Stimulated activated CD8-positive, alpha-beta memory T cell treated with anti-CD3 and anti-CD28 coated beads, Interleukin-7, amount 100 ng/mL, for 1 hour (primary cell): ENCODE measurements at places on chromosomes 13 and 19.

- DNase-seq, result no peak
Measured at GRCh38 chr13:27125357-27126282, 46.0 kb downstream of the USP12 start.

DNA sequence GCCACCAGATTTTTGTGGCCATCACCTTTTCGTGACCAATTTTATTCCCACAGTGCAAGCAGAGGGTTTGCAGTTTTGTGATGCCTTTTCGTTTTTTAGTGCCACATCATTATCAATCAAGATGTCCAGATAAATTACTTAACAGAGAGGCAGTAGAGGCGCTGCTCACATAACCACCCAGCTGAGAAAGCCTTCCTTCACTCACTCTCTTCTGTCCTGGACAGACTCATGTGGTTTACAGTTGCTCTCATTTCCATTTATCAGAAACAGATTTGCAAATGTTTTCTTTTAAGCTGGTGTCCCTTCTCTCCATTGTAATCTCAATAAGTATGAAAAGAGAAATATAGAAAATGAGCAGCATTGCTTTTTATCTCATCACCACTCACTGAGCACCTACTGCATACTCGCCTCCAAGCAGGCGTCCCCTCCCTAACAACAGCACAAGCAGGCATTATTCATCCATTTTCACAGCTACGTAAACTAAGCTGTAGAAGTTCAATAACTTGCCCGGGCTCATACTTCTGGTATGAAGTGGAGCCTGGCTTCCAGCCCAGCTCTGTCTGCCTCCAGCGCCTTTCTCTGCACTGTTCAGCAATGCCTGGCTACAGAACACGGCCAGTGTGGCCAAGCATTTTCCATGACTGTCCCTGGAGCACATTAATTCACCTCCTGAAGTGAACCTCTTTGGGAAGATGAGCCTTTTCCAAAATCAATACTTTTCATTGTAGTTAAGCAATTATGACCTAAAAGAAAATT lies 34.6 kb upstream of the KATNAL1 start:
- no peak for DNase-seq

GRCh38 chr13:65112531-65112941 lies 2117.6 kb downstream of the PCDH9 start:
- DNase-seq, result no peak

DNA sequence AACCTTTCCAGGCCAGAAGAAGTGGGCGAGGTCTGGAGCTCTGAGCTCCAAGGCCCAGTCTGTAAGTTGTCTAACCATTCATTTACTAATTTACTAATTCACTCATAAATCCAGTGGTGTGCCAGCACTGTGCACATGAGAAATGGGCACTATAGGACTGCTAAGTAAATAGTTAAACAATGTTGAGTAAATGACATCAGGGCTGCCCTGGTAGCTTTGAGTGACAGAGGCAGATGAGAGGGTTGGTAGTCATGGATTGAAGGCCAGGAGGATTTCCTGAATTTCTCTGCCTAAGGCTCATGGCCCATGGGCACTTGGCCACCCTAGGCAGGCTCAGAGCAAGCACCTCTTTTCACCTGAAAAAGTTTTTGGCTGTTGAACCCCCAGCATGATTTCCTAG lies 216.9 kb upstream of the RXFP2 start:
- no peak for DNase-seq

- DNase-seq, result no peak
Measured at GRCh38 chr13:30866677-30867076, 39.4 kb upstream of the MEDAG start.

DNA sequence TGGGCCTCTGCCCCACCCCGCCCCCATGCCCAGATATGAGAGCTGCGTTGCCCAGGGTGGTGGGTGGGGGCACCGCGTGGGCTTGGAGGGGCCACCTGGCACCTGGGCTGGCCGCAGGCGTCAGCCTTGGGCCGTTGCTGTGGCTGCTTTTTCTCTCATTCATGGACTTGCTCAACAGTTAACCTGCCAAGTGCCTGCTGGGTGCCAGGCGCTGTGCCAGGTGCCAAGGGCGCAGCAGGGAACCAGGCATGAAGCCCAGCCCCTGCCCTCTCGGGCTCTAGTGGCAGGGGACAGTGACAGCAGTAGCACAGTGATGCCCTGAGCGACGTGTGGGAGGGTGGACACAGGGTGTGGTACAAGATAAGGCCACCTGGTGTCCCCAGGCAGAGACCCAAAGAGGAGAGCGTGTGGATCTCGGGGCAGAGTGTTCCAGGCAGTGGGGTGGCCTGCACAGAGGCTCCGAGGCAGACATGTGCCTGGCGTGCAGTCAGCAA lies 28.1 kb downstream of the DHX34 start:
- DNase-seq, result no peak

GRCh38 chr19:38386971-38387549 lies 774 bp downstream of the GGN start:
- no peak for DNase-seq

DNA sequence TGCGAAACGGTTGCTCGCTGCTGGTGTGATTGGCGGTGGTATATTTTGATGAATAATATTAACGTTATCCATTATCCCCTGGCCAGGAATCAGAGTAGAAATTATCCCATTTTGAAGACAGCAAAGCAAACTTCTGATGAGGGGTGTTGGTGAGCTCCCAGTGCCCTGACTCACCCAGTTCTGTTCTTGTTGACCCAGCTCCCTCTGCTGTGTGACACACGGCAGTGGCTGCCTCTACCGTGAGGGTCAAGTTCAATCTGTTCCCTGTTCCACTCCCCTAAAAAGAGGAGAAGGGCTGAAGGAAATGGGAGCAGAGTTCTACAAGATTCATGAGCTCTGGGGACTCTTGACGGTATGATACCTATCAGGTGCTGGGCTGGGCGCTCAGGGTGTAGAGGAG lies 2.0 kb downstream of the CAMSAP3 start:
- no peak for DNase-seq

DNA sequence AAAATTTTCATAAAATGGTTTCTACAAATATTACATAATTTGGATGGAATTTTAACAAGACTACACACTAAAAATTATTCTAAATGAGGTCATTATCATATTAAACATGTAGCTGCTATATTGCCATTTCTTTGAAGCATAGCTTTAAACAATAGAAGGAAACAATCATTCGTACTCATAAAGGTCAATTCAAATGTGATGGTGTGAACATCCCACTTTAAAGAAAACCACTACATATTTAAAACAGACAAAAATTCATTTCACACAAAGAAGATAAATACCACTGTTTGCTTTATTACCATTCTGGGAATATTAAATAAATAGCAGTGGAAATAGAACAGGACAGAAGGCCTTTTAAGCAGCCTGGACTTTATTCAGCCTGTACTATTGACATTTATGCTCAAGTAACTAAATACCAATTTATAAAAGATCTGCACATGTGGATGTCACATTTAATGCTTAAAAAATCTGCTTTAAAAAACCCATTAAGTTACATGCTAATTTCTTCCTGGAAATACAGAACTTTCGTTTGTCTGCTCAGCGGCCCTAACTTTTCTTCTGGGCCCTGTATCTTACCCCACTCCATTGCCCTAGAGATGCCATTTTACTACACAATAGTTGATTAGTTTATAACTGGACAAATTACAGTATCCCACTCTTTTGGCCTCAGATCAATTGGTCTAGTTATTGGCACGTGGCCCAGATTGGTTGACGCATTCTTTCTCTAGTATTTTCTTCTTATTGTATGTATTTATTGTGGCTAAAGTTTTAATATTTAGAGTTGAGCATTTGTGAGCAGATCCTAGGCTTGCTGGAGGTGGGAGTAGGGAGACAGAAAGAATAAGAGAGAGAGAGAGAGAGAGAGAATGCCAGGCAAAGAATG lies 215.1 kb upstream of the SPRY2 start:
- no peak for DNase-seq

- no peak for DNase-seq
Measured at GRCh38 chr13:59468396-59468795, 695.3 kb downstream of the DIAPH3 start.

- DNase-seq, result no peak
Measured at GRCh38 chr19:19470579-19470978, 44.8 kb downstream of the TSSK6 start.

DNA sequence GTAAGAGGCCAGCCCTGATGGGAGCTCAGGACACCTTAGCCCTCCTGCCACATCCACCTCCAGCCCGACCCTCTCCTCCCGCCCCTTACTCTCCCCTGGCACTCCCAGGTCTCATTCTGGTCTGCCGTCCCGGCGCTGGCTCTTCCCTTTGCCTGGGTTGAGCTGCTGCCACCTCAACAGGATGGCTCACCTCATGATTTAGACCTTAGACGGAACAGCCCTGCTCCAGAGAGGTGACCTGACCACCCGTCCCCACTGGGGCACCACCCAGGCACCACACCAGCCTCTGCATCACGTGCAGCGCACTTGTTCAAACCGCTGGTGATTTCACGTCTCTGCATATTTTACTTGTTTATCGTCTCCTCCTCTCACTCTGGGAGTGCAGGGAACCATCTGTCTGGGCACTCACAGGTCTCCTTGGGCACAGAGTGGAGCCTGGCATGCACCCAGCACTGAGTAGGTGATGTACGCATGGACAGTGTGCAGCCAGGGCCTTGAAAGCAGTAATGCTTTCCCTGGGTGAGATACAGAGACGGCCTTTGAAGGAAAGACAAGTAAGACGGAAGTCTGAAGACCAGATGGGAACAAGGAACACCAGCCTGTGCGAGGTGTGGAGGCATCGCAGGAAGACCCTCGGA lies 183.1 kb downstream of the KATNAL1 start:
- no peak for DNase-seq

DNA sequence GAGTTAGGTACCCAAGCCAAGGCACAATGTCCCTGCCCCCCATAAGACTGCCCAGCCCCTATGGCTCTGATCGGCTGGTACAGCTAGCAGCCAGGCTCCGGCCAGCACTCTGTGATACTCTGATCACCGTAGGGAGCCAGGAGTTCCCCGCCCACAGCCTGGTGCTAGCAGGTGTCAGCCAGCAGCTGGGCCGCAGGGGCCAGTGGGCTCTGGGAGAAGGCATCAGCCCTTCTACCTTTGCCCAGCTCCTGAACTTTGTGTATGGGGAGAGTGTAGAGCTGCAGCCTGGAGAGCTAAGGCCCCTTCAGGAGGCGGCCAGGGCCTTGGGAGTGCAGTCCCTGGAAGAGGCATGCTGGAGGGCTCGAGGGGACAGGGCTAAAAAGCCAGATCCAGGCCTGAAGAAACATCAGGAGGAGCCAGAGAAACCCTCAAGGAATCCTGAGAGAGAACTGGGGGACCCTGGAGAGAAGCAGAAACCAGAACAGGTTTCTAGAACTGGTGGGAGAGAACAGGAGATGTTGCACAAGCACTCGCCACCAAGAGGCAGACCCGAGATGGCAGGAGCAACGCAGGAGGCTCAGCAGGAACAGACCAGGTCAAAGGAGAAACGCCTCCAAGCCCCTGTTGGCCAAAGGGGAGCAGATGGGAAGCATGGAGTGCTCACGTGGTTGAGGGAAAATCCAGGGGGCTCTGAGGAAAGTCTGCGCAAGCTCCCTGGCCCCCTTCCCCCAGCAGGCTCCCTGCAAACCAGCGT lies 3.0 kb upstream of the KMT2B start:
- DNase-seq, result no peak

- no peak for DNase-seq
Measured at GRCh38 chr13:36965767-36966166, 33.4 kb downstream of the ALG5 start.

DNA sequence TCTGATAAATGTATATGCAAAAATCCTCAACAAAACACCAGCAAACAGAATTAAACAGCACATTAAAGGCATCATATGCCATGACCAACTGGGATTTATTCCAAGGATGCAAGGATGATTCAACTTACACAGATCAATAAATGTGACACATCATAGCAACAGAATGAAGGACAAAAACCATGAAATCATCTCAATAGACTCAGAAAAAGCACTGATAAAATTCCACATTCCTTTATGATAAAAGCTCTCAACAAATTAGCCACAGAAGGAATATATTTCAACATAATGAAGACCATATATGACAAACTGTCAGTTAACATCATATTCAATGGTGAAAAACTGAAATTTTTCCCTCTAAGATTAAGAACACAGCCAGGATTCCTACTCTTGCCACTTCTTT lies 691.6 kb downstream of the DIAPH3 start:
- DNase-seq, result no peak

DNA sequence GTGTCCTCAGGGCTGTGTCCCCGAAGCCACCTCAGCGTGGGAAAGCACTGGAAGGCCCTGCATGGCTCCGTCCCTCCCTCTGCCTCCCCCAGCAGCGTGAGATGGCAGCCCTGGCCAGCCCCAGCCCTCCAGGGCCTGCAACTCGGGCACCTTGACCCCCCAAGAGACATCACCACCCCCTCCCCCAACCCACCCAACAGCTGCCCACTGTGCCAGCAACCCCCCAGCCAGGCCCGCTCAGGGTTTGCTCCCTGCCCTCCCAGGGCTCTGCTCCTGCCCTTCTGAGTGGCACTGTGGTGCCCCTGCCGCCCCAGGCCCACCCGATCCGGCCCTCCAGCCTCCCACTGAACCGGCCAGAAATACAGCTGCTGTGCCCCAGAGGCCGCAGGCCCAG lies 1.5 kb upstream of the ASPDH start:
- no peak for DNase-seq

GRCh38 chr19:51131780-51132680 lies 7.3 kb downstream of the SIGLEC9 start:
- DNase-seq, result no peak

- DNase-seq, result no peak
Measured at GRCh38 chr19:52990759-52991418, 22.8 kb upstream of the ERVV-1 start.

GRCh38 chr13:20566468-20566897 lies 474 bp upstream of the IFT88 start:
- no peak for DNase-seq

- no peak for DNase-seq
Measured at GRCh38 chr13:69274231-69274630, 833.4 kb upstream of the ATXN8OS start.

- DNase-seq, result no peak
Measured at GRCh38 chr13:47226516-47226915, 329.7 kb upstream of the HTR2A start.

DNA sequence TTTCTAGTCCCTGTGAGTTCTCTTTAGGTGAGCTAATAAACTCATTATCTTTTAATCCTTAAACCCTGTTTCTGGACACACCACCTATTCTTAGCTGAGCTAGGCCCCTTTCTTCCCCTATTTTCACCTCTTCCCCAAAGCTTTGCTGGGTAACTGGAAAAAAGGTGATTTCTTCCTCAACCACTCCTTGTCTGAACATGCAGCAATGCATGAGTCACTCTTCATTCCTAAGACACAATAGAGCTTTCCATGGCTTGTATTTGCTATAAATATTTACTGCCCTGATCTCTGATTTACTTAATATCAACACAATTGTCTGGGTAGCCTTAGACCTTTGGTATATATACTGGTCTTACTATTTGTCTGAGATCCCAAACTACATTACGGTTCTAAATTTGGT lies 370.9 kb downstream of the KLF5 start:
- DNase-seq, result no peak

GRCh38 chr19:31312009-31312676 lies 37.1 kb downstream of the TSHZ3 start:
- DNase-seq, result no peak

DNA sequence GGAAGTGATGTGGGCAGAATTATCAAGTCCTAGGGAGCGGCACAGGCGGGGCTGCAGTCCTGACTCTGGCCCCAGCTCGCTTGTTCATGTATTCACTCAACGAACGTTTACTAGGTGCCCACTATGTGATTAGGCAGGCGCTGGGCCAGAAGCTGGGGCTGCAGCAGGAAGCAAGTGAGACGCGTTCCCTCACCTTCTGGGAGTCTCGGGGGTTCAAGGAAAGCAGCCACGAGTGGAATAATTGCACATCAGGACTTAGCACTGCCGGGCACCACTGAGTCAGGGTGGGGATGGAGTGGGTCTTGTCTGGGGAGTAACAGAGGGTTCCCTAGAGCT lies 2.5 kb upstream of the LMTK3 start:
- no peak for DNase-seq

GRCh38 chr13:104586051-104586746 lies 1520.0 kb upstream of the SLC10A2 start:
- no peak for DNase-seq
